ENCODE measurements at places on chromosomes 7 and 10.

DNA sequence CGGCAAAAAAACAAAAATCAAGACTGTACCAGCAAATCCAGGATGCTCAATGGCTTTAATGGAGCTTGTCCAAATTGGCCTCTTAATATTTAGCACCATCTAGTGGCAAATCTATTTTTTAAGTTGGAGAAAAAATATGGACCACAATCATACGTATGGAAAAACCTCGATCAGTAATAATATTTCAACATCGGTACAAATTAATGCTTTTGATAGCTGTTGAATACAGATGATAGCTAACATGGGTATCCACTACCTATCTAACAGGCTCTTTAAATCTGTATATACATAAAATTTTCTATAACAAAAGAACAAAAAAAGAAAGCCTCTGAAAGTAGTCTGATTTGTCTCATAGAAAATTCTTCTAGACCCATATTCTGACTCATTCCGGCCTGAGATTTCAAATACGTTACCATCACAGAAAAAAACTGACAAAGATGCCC, 29.2 kb downstream of the COA1 start:
- no peak for DNase-seq

DNA sequence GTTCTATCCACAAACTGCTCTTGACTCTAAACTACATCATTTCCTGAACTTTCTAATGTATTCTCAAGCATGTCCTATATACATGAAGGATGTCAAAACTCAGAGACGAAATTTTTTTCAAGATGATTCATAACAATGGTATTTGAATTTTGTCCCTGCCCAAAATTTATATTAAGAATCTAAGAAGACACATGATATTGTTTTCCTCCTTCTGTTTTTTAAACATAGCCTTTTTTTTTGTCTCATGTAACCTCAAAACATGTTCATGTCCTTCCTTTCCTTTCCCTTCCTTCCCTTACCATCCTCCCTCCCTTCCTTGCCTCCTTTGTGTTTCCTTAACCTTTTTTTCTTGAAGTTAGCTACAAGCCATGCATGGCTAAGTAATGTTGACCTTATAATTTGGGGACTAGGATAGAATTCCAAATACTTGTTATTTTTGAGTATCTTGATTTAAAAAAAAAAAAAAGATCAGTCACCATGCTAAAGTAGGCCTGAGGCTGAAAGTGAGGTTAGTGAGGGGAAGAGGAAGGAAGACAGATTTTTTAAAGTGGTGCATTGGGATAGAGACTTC, 163.0 kb downstream of the SUGCT start:
- DNase-seq = no peak

- no peak for DNase-seq
These were observed 156.7 kb downstream of the RAPGEF5 start for GRCh38 chr7:22200238-22200637.

DNA sequence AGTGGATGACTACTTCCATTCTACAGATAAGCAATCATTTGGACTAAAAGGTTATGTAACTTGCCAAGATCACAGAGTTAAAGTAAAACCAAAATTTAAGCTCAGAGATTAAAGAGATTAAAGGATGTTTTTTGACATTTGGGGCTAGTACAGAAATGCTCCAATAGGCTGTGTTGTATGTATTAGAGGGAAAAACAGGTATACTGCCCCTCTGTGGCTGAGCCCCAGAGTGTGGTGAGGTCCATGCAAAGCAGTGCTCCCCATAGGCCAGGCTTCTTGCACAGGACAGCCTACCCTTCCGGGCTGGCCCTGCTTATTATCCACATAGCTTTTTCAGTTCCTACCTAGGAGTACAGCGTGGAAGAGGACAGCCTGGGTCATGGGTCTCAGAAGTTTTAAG, 322.8 kb downstream of the POM121L12 start:
- no peak for DNase-seq

- DNase-seq = no peak
These were observed 1.6 kb upstream of the IDI1 start for GRCh38 chr10:1050554-1050953.
